NCI-H1417 treated with DMSO at 0.1 percent for 48 hours (cell line): ENCODE measurements at places on chromosomes 16 and 17.

DNA sequence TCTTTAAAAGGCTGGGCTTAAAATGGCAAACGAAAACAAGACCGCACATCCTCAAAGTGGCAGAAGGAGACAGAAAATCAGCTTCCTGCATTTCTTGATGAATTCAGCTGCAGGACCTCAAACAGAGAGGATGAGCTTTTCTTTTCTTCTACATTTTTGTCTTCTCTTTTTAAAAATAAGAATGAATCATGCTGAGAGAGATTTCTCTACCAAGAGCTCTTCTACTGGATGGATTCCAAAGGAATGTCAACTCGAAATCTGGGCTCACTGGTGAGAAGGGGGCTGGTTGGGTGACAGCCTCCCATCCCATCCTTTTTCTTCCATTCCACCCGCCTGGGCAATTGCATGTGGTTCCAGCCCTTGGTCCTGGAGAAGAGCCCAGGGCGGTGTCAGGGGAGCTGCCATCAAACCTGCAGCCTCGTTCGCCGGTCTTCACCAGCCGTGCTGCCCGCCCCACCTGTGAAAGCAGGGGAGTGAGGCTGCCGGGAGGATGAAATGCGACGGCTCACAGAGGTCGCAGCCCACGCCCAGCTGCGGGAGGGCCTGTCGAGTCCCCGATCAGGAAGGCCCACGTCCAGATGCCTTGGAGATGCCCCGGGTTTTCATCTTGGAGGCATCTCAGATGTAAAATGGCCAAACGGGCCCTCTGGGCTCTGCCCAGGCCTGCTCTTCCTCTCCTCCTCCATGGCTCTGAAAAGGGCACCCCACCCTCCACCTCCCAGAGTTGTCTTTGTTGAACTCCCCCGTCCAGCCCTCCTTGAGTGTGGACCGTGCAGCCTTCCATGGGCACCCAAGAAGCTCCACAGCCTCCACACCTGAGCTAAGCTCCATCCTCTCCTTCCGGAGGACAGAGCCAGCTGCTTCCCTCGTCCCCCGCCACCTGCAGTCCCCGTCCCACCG, 121.9 kb downstream of the FOXL1 start:
- DNase-seq: no peak

GRCh38 chr17:67054011-67054591, 9.7 kb downstream of the CACNG1 start:
- no peak for DNase-seq

GRCh38 chr17:3796110-3796821, 4.7 kb downstream of the ITGAE start:
- DNase-seq: no peak

GRCh38 chr16:84720177-84720579, 20.4 kb downstream of the USP10 start:
- DNase-seq: no peak

- no peak for DNase-seq
Observed at GRCh38 chr17:50046179-50046578, 9.7 kb upstream of the ITGA3 start.

DNA sequence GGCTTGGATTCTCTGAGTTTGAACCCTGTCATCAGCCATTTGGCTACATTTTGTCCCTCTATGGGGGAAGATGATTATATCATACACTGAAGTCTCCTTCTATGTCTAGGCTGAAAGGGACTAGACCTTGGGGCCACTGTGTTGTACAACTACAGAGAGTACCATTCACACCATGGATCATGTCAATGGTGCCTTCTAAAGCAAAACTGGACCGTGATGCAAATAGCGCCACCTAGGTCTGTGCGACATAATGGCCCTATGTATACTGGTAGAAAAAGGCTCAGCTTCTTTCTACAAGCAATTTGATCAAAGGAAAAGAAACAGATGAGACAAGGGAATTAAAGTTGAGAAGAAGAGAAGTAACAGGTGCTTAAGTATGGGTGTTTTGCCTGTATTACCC, 100.7 kb downstream of the LYRM1 start:
- no peak for DNase-seq

- DNase-seq: no peak
Observed at GRCh38 chr16:10181196-10182162, 749 bp downstream of the GRIN2A start.

DNA sequence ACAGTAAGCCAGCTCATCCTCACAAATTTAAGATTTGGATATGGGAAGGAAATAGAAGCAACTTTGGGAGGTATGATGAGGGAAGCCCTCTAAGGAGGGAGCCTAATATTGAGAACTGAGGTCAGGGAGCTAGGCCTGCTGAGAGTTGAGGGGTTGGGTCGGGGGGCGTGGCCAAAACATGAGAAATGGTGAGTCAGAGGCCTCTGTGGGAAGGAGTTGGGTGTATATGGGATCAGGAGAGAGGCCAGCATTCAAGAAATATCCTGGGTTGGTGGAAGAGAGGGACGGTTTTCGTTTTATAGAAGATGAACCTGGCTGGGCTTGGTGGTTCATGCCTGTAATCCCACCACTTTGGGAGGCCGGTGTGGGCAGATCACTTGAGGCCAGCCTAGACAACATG, 48.4 kb downstream of the CLEC16A start:
- DNase-seq: no peak

- no peak for DNase-seq
Observed at GRCh38 chr17:62794666-62794971, 13.5 kb downstream of the MARCHF10 start.

- no peak for DNase-seq
Observed at GRCh38 chr17:28511858-28512461, 5.8 kb downstream of the FOXN1 start.

GRCh38 chr16:1863681-1864460, 8.1 kb downstream of the MEIOB start:
- DNase-seq: no peak

DNA sequence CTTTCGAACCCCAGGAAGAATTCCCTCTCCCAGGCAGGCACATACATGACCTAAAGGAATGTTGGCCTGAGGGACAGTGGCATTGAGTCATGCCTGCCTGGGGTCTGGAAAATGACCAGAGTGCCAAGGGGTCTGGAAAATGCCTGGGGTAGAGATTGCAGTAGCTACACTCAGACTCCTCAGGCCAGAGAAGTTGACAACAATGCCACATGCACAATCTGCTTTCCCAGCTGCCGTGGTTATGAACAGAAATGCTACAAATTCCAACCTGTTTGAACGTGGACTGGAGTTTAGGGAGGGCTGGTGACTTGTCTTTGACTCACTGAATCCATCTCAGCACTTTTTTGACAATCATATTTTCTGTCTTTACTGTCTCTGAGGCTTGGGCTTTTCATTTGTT, 250.0 kb downstream of the ABCC12 start:
- DNase-seq: no peak

DNA sequence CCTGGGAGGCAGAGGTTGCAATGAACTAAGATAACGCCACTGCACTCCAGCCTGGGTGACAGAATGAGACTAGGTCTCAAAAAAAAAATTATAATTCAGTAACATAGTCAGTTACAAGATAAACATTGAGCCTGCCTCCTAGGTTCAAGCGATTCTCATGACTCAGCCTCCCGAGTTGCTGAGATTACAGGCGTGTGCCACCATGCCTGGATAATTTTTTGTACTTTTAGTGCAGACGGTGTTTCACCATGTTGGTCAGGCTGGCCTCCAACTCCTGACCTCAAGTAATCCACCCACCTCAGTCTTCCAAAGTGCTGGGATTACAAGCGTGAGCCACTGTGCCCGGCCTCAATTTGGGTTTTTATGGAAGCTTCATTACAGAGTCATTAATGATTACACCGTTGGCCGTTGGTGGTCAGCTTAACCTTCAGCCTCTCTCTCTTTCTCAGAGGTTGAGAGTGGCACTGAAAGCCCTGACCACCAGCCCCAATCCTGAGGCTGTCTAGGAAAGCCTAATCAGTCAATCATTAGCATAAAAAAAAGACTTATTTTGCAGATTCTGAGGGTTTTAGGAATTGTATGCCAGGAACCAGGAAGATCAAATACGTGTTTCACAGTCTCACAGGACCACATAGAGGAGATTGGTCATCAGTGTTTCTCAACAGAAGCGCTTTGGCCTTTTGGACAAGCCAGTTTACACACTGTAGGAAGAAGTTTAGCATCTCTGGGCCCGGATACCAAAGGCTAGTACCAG, 1.3 kb upstream of the LRRC37A3 start:
- DNase-seq: no peak

- no peak for DNase-seq
Observed at GRCh38 chr16:7597677-7598076, 265.0 kb downstream of the RBFOX1 start.

DNA sequence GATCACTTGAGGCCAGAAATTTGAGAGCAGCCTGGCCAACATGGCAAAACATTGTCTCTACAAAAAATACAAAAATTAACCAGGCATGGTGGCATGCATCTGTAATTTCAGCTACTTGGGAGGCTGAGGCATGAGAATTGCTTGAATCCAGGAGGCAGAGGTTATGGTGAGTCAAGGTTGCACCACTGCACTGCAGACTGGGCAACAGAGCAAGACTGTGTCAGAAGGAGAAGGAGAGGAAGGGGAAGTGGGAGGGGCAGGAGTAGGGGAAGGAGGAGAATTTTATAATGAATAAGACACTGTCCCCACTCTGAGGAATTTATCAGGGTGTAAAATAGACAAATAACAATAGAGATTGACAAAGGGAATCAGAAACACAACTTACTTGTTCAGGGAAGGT, 440.6 kb upstream of the DYNLRB2 start:
- no peak for DNase-seq
